ENCODE measurements at places on chromosomes 6 and 20.

DNA sequence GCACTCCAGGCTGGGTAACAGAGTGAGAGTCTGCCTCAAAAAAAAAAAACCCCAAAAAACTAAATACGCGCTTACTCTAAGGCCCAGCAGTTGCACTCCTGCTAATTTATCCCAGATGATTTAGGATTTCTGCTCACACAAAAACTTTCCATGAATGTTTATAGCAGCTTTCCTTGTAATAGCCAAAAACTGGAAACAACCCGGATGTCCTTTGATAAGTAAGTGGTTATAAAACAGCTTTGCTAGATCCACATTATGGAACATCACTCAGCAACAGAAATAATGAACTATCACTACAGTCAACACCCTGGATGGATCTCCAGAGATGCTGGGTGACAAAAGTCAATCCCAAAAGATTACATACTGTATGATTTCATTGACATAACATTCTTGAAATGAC lies 220.4 kb upstream of the JARID2 start:
- DNase-seq = no peak

- no peak for DNase-seq
Observed at GRCh38 chr6:25166955-25167748, 112.0 kb upstream of the CARMIL1 start.

GRCh38 chr20:49608752-49609670 lies 41.1 kb upstream of the PTGIS start:
- peak; percentile 58 for DNase-seq

DNA sequence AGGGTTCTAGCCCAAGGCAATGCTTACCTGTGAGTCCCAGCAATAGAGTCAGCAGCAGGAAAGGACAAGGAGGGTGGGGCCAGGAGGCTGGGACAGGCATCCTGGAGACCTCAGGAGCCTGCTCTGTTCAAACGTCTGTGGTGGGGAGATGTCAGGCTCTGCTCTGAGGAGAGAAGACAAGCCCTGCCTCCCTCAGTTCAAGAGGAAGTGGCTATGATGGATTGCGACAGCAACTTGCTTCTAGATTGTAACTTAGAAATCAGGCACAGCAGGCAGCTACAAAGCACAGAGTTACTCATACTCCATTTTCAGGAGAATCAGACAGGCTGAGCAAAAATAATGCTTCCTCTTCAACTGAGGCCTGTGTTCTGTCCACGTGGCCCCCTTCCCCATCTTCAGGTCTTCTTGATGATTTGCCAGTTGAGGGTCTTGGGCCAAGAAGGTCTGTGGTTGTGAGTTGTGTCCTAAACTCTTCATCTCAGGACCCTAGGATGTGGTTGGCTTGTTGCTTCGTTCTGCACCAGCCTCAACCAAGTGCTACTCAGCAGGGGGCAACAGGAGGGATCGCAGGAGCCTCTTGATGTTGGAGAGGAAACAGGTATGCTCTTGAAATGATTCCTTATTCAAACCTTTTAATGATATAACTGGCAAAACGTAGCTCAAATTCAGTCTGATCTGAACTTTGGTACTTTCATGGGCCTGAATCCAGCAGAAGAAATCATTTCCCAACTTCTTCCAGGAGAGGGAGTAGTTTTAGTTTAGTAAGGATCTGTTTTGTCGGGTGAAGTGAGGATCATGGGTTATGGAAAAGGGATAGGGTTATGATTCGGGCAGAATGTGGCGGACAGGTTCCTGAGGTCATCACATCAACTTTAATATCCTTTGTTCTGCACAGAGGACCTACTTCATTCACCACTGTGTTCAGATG lies 31.0 kb downstream of the SIRPB1 start:
- no peak for DNase-seq

- no peak for DNase-seq
Observed at GRCh38 chr6:18491308-18492045, 104.3 kb downstream of the RNF144B start.

- no peak for DNase-seq
Observed at GRCh38 chr6:163716690-163717089, 302.2 kb downstream of the QKI start.

DNA sequence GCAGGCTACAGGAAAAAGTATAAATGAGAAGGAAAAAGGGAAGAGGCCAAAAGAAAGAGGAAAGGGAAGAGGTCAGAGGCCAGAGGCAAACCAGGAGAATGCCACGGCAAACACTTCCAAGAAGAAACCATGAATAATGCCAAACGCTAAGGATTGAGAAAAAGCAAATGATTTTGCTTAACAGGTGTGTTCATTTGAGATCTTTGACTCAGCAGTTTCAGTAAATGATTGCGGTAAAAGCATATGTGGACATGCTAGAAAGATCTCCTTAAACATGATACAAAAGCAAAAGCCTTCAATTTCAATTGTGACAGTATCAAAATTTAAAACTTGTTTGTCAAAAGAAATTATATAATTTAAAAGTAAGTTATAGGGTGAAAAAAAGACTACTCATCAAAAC lies 70.6 kb downstream of the UBE3D start:
- DNase-seq = no peak

- no peak for DNase-seq
Observed at GRCh38 chr20:24632581-24632980, 163.2 kb downstream of the SYNDIG1 start.

- DNase-seq = no peak
Observed at GRCh38 chr20:43572891-43573290, 14.1 kb downstream of the SGK2 start.

- DNase-seq = no peak
Observed at GRCh38 chr6:6317386-6317785, 3.1 kb downstream of the F13A1 start.

DNA sequence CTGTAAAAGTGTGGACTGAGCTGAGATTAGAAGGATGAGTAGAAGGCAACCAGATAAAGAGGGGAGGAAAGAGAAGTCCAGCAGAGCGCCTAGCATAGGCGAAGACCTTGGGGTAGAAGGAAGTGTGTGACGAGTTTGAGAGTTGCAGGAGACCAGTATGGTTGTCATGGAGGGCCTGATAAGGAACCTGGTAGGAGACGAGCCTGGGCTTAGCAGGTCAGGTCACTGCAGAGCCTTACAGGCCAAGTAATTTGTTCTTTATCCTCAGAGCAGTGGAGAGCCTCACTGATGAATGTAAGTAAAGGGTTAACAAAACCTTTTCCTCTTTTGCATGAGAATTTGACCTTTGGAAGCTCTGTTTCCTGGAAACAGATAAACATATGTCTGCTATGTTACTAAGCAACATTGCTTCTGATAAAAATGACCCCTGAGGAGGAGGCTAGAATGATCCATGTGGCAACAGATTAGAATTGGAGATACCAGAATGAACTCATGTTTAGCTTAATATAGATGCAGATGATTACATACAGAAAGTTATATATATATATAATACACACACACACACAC lies 2.9 kb upstream of the TMEM74B start:
- DNase-seq = no peak

DNA sequence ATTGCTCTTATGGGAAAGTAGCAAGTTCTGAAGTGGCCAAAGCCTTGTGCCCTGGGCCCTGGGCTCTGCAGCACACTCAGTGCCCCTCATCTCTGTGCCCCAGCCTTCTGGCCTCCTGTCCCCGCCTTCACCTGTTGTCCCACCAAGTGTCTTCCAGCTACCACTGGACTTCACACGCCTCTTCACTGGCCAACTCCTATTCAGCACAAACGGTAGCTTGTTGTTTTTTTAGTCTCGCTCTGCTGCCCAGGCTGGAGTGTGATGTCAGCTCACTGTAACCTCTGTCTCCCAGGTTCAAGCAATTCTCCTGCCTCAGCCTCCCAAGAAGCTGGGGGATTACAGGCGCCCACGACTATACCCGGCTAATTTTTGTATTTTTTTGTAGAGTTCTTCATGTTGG lies 4.8 kb downstream of the CCHCR1 start:
- no peak for DNase-seq

DNA sequence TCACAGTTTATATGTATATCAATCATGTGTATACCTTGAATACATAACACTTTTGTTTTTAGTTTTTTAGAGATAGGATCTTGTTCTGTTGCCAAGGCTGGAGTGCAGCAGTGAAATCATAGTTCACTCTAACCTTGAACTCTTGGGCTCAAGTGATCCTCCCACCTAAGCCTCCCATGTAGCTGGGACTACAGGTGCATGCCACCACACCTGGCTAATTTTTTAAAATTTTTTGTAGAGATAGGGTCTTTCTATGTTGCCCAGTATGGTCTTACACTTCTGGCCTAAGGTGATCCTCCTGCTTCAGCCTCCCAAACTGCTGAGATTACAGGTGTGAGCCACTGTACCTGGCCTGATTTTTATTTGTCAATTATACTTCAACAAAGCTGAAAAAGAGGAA lies 69.9 kb downstream of the SYCP2L start:
- DNase-seq = no peak

GRCh38 chr6:133241901-133242636 lies 912 bp downstream of the EYA4 start:
- no peak for DNase-seq

DNA sequence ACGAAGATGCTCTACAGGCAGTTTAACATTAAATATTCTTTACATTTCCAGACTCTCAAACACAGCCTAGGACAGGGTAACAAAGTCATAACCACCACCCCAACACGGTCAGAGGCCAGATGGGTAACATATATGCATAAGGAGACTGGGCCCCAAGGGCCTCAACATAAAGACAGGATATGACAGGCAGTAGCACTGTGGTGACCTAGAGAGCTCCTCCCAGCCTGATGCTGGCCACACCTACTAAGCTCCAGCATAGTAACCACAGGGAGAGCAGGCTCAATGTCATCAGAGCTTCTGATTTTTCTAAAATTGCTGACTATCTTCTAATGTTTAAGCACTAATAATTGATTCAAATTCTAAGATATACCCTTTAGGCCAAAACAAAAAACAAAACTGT lies 21.7 kb downstream of the SMLR1 start:
- no peak for DNase-seq

DNA sequence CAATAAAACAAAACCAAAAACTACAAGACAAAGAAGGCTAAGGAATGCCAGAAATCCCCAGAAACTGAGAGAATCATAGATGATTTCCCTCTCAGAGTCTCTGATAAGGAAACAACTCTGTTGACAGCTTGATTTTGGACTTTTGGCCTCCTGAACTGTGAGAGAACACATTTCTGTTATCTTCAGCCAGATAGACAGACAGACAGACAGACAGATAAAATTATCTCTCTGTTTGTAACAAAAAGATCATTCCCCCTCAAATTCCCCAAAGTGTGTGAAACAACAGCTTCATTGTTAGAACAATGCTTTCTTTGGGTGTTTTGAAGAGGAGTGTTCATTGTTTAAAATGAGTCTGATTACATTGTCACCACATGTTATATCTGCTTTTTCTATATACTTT lies 148.2 kb downstream of the BCKDHB start:
- no peak for DNase-seq

DNA sequence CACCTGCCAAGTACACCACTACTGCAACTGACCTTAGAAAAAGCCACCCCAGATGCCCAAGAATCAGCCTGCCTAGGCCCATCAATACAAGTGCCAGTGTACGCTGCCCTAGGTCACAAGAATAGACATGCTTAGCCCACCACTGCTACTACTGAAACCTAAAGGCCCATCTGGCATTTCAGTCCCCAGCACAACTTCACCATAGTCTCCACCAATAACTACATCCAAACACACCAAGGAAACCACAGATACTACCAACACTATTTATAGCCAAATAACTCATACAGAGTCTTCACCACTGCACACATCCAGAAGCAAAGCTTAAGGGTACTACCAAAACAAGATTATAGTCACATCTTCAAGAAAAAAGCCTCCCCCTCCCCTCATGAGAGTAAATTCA lies 28.2 kb downstream of the TREML4 start:
- no peak for DNase-seq

GRCh38 chr6:39553029-39553428 lies 172.2 kb downstream of the KIF6 start:
- DNase-seq = no peak

DNA sequence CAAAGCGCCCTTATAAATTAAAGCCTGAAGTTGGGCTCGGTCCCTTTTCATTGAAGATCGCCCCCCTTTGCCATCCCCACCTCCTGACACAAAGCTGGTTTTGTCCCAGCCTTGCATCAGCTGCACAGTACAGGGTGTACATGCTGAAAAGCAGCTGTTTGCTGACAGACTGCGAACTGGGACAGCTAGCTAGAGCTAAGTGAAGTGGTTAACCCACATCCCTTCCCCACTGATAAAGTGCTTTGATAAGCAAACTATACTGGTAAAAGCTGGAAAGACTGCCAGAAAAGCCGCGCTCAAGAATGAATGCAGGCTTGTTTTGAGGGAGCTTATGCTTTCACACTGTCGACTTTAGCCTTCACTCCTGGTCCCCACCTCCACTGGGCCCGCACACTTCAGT lies 207.3 kb downstream of the GMDS start:
- no peak for DNase-seq

DNA sequence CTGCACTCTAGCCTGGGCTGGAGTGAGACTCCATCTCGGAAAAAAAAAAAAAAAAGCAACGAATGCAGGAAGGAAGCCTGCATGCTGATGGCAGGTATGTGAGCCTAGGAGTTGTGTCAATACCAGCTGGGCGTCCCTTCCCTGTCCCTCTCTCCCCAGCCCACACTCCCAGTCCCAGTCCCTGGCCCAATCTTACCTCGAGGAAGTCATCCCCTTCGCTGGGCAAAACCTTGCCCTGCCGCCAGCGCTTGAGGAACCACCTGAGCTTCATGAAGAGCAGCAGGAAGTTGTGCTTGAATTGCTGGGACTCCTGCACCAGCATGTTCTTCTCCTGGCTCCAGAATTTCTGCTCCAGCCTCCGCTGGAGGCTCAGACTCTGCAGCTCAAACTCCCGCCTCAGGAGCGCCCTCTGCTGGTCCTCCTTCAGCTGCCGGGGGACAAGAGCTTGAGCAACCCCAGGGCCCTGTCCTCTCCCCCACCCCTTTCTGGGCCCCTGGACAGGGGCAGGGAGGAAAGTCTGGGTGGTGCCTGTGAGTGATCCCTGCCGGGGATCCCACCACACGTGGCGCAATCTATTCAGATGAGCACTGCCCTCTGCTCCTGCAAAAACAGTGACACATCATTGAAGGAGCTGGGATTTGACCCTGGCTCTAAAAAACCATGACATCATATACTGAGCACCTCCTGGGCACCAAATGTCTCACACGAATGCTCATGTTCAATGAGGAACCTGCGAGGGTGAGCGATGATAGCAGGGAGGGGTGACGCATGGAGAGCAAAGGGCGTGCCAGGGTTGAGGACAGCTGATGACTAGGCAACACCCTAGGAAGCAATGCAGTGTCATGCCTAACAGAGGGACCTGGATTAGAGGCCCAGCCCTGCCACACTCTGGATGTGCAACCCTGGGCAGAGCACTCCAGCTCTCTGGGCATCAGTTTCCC lies 35.0 kb upstream of the DSN1 start:
- DNase-seq = peak; percentile 69

DNA sequence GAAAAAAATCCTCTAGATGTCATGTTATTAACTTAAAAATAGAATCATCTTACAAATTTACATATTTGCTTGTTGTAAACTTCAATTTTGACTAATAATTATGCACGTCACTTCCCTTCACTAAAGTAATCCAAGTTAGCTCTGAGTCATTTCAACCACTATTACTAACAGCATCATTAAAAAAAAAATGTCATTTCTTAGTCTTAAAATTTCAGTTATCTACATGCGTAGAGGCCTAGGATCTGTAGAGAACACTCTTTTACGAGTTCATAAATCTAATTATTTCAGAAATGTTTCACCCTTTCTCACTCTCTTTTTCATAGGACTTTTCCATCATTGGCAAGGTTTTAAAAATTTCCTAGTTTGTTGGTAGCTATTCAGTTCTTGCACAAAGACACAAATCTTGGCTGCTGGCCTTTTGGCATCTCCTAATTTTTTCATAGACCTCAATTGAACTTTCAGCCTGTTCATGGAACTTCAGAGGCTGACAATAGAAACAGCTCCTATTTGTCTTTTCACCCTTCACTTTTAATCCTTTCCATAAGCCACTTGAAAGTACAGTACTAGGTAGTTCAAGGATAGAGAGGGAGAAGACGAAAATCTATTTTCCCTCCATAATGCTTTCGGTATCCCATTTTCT lies 61.5 kb downstream of the OGFRL1 start:
- no peak for DNase-seq
